Muscle of arm (tissue), 14 donors: ENCODE measurements at places on chromosomes 2 and 18.

GRCh38 chr2:6929196-6929819 lies 12.1 kb downstream of the RNF144A start:
- DNase-seq, result no peak

GRCh38 chr2:83565181-83565580 lies 893.9 kb downstream of the SUCLG1 start:
- peak; percentile 2 for DNase-seq

- DNase-seq, result no peak
These were observed 447 bp downstream of the TRAF3IP1 start for GRCh38 chr2:238320648-238321281.

DNA sequence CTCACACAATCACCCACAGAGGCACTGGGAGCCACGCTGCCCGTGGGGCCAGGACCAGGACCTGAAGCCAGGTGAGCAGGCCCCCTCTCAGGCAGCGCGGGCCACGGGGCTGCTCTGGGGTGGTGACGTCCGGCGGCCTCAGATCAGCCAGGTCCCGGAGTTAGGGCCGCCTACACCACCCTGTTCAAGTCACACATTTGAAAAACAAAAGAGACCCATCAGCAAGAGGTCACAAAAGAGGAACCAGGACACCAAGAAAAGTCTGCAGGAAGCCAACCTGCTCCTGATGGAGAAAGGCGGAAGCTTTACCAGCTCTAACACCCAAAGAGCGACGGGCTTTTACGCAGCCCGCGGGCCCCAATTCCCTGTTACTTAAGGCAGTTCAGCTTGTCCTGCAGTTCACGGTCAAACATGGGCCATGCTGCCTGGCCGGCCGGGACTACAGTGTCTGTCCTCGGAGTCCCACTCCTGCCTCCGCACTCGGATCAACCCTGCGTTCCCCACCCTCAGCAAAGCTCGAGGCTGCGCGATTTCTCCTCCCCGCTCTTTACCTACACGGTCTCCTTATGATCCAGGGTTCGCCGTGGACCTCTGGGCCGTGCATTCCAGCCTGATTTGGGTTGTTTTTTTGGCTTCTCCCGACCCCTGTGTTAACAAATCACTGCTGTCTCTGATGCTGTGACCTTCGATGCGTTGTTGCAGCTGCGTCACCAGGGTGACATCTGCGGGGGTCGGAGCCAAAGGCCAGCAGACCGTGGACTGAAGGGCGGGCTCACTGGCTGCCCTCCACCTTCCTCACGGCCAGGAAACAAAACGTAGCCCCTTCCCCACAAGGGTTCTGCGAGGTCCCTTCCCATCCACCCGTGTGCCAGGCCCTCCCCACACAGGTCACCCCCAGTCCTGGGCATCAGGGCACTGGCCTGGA lies 31.0 kb downstream of the SNORC start:
- DNase-seq, result no peak

DNA sequence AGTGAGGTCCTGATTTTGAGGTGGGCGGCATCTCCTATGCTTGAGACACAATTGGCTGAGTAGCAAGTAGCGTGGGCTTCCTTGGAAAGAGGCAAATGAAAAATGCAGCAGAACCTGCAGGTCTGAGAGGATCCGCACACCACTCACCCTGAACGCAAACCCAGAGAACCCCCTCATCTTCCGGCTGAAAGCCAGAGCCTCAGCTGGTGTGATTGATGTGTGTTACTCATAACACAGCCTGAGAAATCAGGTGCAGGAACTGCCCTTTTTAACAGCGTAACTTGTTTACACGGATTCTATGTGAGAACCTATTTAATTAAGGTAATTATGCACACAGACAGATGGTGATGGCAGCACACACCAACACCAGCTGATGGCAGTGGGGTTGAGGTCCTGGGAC lies 123.4 kb downstream of the MRO start:
- no peak for DNase-seq

DNA sequence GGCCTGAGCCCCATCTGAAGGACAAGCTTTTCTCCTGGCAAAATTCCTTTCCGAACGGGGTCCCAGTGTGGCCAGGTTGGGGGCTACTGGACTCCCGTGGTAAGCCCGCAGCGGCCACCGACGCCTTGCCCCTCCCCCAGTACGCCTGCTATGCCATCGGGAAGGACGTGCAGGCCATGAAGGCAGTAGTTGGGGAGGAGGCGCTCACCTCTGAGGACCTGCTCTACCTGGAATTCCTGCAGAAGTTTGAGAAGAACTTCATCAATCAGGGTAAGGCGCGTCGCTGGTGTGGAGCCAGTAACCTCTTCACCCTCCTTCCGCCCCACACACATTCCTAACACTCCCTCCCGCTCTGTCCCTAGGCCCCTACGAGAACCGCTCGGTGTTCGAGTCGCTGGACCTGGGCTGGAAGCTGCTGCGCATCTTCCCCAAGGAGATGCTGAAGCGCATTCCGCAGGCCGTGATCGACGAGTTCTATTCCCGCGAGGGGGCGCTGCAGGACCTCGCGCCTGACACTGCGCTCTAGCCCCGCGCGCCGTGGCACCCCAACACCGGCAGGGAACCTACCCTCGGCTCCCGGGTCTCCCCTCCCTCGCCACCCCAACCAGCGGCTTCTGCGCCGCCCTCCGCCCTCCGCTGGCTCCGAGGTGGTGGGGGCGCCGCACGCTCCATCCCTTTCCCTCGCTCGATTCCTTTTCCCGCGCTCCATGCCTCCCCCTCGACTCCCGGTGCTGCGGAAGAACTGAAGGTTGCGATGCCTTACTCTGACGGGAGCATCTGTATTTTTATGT lies 13.6 kb upstream of the ANKRD53 start:
- DNase-seq, result peak; percentile 67

DNA sequence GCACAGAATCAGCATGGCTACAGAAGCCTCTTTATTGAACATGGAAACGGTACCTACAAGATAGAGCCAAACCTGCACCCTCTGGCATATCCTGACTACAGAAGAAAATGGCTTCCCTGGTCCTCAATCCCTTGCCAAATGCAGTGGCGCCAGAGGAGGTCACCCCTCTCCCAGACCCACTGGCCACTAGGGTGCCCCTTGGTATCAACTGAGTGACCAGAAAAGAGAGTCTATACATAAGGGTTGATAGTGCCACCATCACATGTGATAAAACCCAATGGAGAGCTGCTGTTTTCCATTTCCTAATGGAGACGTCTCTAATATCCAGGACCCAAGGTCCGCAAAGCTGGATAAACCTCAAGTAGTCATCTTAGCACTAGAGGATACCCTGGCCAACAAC lies 52.7 kb upstream of the ALK start:
- DNase-seq, result no peak

DNA sequence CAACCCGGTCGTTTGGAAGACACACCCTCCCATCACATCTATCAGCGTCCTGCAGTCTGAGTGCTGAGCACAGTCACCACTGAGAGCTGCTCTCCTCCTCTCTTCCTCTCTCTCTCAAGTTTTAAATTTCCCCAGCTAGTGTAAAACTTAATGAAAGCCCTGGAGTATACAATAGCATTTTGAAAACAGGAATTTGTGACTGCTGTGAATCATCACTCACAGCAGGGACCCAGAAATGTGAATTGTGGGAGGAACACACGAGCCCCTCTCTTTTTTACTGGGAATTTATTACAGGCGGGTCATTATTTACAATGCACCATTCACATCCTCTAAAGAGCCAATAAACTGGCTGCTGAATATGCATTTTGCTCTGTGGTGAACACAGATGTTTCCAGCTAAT lies 185.0 kb upstream of the SMIM21 start:
- DNase-seq, result no peak

- peak; percentile 13 for DNase-seq
These were observed 81.9 kb downstream of the EHBP1 start for GRCh38 chr2:62787386-62787785.

DNA sequence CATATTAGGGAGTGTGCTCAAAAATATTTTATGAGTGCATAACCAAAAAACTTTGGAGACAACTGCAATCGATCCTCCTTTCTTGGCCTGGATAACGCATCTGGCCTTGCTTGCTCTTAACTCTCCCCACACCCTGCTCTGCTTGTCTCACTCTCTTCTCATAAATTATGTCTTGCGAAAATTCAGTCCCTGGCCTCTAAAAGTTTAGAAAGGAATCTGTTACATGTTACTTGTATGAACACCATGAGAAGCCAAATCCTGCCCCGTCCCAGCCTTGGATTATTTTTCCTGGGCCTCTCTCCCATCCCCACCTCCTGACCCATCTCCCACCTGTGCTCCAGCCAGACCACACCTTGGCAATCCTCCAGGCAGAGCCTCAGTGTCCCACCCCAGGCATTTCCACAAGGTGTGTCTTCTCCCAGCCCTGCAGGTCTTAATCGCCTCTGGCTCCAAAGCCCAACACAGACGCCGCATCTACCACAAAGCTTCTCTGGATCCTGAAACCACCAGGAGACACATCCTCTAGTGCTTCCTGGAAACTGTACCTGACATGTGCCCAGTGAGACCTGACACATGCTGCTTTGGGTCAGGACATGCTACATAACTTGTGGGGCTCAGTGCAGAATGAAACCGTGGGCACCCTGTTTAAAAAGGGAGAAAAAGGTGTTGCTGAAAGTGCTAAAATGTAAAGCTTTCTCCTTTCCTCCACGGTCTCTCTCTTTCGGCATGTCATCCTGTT lies 99.6 kb upstream of the ST3GAL5 start:
- peak; percentile 81 for DNase-seq

DNA sequence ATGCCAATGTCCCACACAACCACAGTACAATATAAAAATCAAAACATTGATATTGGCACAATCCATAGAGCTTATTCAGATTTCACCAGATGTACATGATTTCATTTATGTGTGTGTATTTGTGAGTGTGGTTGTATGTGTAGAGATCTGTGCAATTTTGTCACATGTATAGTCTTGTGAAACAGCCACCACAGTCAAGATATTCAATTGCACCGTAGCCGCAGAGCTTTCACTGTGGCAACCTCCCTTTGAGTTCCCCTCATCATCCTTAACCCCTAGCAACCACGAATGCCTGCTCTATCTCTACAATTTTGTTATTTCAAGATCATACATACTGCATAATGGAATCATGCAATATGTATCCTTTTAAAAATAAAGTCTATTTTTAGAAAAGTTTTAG lies 391.3 kb downstream of the SETBP1 start:
- no peak for DNase-seq

DNA sequence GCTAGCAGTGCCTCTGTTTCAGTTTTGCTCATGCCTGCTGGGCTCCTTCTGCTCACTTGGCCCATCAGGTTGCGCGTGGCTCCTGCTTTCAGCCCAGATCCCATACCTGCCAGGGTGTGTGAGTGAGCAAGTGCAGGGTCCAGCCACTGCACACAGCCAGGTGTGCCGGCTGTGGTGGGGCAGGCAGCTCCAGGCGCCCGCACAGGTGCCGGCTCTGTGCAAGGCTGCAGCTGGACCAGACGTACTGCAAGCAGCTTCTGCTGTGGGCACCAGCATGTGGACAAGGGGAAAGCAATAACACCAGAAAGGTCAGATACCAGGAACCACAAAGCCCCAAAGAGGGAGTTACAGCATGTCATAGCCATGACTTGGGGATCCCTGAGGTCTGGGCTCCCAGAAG lies 5.6 kb upstream of the PCARE start:
- no peak for DNase-seq

- DNase-seq, result no peak
These were observed 49.9 kb downstream of the MTCL1 start for GRCh38 chr18:8754995-8755960.

GRCh38 chr2:157856187-157856515 lies 20.0 kb downstream of the ACVR1 start:
- no peak for DNase-seq
